Activated CD4-positive, alpha-beta T cell treated with anti-CD3 and anti-CD28 coated beads for 4 hours (primary cell): ENCODE measurements at places on chromosomes 11 and 22.
A peak's percentile ranks its signal among the peaks of the same experiment; 100 is the strongest.

GRCh38 chr22:26450453-26451185 lies 21.6 kb downstream of the ASPHD2 start:
- no peak for DNase-seq

DNA sequence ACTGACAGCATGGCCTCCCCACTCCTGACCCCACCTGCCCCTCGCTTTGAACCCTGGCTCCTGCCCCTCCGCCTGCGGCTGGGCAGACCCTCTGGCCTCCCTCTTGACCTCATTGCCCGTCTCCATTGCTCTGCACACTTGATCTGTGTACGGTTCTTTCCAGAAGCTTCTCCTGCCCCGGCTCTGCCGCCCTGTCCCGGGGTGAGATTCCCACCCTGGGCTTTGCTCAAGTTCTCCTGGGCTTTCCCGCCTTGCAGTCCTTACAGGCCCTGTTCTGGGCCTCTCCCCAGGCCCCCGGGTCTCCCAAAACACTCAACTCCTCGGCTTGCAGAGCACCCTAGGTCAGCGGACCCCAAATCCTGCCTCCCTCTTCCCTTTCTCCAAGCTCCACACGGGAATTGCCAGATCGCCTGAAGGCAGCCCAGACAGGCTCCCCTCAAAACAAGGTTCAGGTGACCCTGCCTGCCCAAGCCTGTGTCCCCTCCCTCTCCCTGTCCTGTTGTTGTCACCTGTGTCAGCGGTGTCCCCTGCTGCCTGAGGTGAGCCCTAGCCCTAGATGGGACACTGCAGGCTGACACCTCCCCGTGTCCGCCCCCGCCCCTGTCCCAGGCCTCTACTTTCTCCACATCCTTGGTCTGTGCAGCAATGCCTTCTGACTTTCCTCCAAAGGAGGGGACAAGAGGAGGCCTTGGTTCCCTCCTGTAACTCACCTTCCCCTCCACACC lies 1.5 kb downstream of the GAL start:
- no peak for DNase-seq

DNA sequence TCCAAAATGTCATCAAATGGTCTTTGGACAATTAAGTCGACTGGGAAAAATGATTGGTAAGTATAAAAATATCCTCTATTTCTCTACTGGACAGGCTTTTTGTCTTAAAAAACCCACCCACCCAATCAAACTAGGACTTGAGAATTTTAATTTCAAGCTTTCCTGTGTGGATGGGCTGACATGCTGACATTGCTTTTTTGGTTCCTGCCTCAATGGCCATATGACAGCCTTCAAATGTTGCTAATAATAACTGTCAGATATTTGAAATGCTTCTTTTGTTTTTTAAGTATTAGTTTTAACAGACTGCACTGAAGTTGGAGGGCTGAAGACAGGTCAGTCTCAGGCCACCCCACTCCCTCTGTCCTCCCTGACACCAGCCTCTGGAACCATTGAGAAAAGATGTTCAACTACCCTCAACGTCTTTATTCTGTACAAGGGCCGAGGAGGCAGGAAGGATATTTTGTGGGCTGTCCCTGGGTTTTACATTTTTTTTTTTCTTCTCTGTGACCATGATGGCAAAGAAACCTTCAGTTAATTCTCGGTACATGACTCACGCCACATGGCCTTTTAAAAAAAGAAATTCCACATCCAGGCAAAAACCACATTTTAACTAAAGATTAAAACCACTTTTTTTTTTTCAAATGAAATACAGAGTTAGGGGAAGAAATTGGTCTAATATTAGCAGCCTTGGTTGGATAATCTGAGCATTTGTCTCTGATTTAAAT lies 130.4 kb downstream of the SLC1A2 start:
- DNase-seq: no peak

DNA sequence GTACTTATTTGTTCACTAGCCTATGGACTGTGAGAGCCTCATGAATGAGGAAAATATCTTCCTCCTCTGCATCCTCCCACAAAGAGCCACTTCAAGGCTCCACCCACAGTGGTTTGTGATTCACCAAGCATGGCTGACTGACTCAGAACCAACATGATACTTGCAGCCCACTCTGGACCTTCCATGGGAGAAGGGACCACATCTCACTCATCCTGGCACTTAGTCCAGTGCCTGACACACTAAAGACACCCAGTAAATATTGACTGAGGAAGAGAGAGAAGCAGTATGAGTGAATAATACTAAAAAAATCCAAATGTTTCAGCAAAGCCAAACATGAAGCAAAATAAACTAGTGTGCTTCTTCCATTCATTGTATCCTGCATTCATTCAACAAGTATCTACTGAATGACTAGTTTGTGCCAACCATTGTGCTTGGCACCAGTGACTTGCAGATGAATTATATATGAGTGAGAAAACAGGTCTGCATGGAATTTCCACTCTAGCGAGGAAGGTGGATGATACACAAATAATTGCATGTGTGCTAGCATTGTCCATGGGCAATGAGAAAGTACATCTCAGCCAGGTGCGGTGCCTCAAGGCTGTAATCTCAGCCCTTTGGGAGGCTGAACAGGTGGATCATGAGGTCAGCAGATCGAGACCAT lies 54.9 kb upstream of the BLID start:
- no peak for DNase-seq

DNA sequence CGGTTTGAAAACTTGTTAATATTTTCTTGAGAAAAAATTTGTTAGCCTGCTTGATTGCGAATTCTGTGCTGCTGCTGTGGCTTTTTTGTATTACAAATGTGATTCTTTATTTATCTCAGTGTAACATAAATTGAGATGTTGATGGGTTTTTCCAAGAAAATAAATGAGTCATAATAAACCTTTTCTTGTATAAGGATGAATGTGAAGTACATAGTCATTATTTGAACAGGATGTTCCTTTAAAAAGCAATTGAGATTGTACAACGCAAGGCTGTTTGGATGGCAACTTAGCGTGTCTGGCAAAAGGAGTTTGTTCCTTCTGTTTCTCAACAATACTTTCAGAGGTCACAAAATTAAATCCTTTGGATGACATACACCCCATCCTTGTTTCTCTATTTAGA lies 24.6 kb upstream of the CARD18 start:
- no peak for DNase-seq

GRCh38 chr22:36160499-36160942 lies at the start of gene APOL3:
Gene APOL3 (minus strand): TSS chr22:36160755. CDS start chr22:36149055, 11,700 bp downstream.
- peak; percentile 47 for DNase-seq

DNA sequence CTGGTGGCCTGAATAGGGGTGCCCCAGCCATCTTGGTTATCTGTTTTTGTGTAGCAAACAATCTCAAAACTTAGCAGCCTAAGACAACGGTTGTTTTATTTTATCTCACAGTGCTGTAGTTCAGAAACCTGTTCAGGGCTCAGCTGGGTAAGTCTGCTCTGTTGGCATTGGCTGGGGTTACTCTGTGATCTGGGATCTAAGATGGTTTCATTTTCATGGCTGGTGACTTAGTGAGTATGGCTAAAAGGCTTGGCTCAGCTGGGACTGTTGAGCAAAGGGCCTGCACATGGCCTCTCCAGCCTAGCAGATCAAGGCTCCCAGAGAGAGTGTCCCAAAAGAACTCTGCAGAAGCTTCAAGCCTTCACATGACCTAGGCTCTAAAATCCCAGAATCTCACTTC lies 60.8 kb upstream of the POU2AF1 start:
- DNase-seq: no peak

GRCh38 chr22:45645526-45646414 lies 25.9 kb upstream of the ATXN10 start:
- DNase-seq: peak; percentile 76

GRCh38 chr11:2395856-2396255 lies 4.7 kb upstream of the TSSC4 start:
- DNase-seq: no peak

GRCh38 chr11:8656291-8656690 lies 26.2 kb downstream of the TRIM66 start:
- no peak for DNase-seq

DNA sequence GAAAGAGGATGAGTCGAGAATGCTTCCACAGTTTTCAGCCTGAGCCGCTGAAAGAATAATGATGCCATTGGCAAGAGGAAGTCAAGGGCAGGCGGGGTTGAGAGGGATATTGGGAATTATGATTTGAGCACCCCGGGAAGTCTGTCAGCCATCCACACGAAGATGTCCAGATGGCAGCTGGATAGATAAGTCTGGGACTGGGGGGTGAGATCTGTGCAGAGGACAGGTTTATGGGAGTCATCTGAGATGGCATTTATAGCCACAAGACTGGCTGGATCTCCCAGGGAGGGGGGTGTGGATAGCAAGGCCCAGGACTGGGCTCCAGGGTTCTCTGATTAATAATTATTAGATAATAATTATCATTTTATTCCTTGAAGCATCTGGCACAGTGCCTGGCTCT lies 5.1 kb upstream of the STIP1 start:
- no peak for DNase-seq

DNA sequence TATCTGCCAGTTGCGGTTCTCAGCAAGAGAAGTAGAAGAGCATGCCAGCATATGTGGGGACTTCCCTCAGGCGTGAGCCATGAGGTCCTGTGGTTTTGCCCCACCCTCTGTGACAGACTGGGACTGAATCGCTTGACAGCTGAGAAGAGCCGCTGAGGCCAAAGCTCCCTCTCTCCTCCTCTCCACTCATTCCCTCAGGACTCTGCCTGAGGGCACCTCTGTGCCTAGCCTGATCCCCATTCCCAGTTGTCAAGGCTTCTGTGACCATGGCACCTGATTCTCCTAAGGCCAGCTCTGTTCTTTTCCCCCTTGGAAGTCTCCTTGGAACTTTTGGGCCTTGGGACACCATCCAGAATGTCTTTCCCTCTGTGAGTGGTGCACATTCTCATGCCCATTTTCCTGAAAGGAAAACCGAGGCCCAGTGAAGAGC lies 27.0 kb downstream of the ART5 start:
- peak; percentile 46 for DNase-seq

DNA sequence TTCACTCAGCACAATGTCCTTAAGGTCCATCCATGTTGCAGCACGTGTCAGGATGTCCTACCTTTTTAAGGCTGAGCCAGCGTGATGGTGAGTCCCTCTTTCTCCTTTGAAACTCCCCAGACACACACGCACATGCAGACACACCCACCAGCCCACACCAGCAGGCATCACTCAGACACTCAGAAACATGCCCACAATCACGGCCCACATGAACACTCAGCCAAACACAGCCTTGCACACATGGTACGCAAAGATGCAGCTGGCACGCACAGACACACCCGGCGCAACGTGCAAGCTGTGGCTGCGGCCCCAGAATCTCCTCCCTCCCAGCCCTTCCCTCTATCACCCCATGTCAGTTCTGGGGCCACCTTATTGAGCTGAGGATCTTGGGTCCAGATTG lies 8.0 kb downstream of the FADS3 start:
- no peak for DNase-seq
